ENCODE measurements at places on chromosomes 16 and 17.
A peak's percentile ranks its signal among the peaks of the same experiment; 100 is the strongest.

DNA sequence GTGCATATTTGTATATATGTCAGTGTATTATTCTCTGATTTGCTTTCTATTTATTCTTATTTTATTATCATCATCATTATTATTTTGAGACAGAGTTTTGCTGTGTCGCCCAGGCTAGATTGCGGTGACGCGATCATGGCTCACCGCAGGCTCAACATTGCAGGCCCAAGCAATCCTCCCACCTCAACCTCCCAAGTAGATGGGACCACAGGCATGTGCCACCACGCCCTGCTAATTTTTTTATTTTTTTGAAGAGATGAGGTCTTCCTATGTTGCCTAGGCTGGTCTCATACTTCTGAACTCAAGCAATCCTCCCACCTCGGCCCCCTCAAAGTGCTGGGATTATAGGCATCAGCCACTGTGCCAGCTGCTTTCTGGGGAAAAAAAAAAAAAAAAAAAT is 8.4 kb upstream of the ARHGAP17 start:
- no peak for DNase-seq

GRCh38 chr17:45021607-45022287 is 29.7 kb downstream of the DCAKD start:
- DNase-seq = peak; percentile 73

DNA sequence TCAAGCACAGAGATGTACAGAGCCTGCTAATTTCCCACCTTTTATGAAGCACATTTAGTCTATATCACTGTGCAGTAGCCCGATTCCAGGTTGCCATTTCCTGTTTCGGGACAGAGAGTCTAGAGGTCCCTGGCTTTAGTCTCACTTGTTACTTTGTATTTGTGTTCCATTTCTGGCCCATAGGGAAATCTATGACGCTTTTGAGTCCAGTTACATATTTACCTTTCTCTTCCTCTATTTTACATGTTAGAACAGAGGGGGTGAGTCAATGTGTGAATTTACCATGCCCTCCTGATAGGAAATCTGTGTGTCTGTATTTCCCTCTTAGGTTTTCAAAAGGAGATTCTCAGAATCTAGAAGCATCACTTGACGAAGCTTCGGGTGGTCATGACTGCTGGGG is 227.1 kb upstream of the ZFHX3 start:
- no peak for DNase-seq

GRCh38 chr17:37060094-37060493 is 111.3 kb downstream of the AATF start:
- DNase-seq = no peak

DNA sequence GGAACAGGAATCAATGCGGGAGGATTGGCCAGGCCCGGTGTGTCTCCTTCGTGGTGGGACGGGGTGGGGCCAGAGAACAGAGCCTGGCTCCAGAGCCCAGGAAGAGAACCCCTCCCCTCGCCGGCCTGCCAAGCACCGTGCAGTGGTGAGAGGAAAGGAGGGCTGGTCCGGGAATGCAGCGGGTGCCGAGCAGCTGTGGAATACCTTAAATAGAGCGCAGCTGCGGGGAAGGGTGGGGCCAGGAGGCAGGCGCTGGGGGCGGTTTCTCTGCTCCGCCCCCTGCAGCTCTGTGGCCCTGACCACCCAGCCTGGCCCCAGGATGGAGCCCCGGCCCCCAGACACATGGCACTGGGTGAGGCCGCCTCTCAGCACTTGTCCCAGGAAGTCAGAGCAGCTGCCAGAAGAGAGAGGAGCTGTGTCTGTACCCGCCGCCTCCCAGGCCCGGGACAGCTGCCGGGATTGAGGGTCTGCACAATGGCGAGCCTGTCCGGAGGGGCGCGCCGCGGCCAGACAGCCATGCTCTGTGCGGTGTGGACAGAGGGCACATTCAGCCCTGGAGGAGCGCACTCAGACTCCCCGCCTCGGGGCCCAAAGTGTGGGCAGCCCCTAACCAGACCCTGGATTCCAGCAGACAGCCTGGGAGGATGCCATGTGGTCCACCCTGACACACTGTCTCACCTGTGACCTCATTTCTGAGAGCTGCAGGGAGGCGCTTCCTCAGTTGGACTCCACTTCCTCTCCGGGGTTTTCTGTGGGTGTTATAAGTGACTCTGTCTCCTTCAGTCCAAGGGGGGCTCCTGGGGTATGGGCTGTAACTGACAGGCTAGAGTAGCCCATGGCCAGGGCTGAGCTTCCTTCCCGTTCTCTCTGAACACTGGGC is 268.8 kb downstream of the SEC14L1 start:
- no peak for DNase-seq

DNA sequence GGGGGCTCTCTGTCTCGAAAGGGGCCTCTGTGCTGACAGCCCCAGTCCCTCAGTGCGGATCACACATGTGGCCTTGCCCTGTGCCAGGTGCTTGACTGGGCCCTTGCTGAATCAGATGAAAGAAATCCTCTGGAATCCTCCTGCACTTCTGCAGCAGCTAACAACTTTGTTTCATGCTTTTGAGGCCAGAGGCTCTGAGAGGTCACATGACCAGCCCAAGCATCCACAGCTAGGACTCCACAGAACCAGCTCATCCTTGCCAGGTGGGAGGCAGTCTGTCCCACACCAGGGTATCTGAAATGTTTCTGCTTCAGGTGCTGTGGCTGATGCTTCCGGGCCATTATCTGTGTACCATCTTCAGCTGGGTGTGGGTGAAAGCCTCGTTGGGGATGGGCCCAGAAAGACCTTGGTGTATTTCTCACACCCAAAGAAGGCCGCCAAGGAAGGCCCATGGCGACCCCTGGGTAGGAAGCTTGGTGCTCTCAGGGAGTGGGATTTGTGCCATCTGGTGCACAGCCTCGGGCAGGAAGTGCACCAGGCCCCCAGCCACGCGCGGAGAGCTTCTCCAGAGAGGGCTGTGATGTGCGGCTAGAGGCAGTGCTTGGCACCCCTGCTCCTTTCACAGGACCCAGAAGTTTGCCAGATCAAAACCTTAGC is 143.8 kb downstream of the CLEC16A start:
- DNase-seq = no peak

DNA sequence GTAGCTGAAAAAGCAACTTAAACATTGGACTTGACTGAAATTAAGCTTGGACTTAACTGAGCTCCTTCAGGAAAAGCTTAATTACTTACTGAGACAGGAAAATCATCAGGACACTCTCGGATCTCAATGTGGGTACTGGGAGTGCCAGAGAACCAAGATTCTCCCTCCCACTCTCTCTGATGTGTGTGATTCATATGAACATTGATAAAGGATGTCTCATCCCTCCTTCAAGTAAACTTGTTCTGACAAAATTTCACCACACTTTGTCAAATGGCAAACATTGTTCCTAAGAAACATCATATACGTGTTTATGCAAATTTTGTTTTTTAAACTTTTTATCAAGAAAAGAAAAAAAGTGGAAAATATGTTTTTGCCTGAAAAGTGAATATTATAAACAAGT is 4.1 kb upstream of the SLFN5 start:
- DNase-seq = no peak

DNA sequence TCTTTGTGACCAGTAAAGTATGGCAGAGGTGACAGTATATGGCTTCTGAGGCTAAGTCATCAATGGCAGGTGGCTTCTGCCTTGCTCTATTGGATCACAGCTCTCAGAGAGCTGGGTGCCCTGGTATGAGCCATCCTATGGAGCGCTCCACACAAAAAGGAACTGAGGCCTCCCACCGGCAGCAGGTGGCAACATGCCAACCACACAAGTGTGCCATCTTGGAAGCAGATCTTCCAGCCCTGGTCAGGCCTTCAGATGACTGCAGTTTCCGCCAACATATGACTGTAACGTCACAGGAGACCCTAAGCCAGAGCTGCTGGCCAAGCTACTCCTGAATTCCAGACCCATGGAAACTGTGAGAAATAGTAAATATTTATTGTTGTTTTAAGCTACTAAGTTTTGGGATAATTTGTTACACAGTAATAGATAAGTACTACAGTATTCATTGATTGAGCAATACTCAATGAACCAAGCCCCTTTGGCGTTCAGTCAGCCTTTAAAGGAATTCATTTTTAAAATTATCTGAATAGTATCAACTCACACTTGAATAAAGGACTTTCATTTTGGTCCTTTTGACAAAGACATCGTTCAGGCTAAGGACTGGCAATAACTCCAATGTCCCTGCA is 69.4 kb upstream of the LHX1 start:
- DNase-seq = no peak

GRCh38 chr16:7344830-7345780 is 12.5 kb downstream of the RBFOX1 start:
- no peak for DNase-seq

DNA sequence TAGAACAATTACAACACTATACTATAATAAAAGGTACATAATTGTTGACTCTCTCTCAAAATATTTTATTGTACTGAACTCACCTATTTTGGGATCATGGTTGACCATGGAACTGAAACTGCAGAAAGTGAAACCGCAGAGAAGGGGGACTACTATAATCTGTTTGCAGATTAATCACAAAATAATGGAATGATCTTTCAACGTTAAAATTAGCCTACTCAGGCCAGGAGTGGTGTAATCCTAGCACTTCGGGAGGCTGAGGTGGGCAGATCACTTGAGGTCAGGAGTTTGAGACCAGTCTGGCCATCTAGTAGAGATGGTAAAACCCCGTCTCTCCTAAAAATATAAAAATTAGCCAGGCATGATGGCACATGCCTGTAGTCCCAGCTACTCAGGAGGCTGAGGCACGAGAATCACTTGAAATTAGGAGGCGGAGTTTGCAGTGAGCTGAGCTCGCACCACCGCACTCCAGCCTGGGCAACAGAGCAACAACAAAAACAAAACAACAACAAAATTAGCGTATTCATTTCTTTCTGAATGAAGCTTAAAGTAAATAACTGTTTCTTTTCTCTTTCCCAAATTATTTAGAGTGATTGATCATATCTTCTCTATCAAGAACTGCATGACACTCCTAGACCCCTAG is 45.6 kb downstream of the IKZF3 start:
- DNase-seq = no peak

GRCh38 chr16:29844575-29845331 is 18.3 kb downstream of the CDIPT start:
- no peak for DNase-seq

- no peak for DNase-seq
Observed at GRCh38 chr16:7420079-7420478, 87.4 kb downstream of the RBFOX1 start.

DNA sequence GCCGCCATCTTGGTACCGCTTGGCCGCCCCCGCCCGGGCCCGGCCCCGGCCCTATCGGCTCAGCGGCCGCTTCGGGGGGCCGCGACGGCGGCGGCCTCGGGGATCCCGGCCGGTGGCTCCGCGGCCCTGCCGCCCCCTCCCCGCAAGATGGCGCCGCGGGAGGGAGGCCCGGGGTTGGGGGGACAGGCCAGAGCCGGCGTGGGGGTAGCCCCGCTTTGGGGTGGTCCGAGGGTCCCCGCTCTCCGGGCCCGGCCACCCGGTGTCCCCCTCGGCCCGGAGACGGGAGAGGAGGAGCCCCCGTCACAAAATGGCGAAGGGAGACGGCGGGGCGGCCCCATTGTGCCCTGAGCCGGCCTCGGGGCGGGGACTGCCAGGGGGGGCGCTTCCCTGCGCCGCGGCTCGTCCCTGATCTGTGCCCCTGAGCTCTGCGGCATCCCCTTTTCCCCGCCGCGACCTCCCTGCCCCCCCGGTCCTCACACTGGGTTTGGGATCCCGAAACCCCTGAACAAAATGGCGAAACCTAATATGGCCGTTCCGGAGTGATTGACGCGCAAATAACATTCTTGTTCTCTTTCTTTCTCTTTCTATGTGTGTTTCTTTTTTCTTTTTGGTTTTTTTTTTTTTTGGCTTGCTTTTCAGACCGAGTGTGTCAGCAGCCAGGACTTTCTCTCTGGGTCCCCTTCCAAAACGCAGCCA is 986 bp downstream of the HAPSTR1 start:
- peak; percentile 35 for DNase-seq

GRCh38 chr17:12024327-12024726 is 3.6 kb downstream of the MAP2K4 start:
- DNase-seq = peak; percentile 16

DNA sequence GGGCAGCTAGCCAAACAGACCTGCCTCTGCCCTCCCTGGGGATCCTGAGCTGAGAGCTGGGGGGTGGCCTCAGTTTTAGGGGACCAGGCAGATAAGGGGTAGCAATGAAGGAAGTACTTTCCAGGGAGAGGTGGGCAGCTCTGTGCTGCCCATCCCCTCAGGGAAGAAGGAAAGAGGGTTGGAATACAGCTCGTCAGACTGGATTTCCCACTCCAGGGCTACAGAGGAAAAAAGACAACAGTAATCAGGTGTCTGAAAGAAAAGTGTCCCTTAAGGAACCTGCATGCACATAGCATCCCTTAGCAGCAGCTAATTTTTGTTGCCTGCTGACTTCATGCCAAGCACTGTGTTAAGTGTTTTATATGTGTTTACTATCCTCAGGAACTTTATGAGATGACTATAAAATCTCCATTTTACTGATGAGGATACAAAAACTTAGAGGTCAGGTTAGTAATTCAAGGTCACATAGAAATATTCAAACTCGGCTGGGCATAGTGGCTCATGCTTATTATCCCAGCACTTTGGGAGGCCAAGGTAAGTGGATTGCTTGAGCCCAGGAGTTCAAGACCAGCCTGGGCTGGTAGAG is 3.2 kb upstream of the MRPL58 start:
- DNase-seq = no peak

DNA sequence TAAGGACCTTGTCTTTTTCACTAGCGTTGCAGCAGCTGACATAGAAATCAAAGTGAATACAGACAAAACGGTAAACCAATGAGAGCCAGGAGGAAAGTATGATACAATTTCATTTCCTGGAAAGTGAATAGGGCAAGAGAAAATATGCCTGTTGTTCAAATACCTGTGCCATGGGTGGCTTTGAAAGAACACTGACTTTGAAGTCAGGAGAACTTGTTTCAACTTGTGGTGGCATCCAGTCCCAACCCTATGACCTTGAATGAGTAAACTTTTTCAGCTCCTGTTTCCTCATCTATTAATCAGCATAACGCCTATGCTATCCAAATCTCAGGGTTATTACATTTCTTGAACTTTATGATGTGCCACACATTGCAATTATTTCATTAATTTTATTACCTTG is 173.7 kb upstream of the HS3ST3A1 start:
- no peak for DNase-seq
